ENCODE measurements at places on chromosomes 11 and 22.

- DNase-seq, result no peak
Observed at GRCh38 chr11:90223248-90223585, 368 bp upstream of the CHORDC1 start.

GRCh38 chr11:1345737-1346513, 36.5 kb upstream of the TOLLIP start:
- DNase-seq, result no peak

GRCh38 chr22:49634006-49634772, 193.5 kb downstream of the BRD1 start:
- no peak for DNase-seq

DNA sequence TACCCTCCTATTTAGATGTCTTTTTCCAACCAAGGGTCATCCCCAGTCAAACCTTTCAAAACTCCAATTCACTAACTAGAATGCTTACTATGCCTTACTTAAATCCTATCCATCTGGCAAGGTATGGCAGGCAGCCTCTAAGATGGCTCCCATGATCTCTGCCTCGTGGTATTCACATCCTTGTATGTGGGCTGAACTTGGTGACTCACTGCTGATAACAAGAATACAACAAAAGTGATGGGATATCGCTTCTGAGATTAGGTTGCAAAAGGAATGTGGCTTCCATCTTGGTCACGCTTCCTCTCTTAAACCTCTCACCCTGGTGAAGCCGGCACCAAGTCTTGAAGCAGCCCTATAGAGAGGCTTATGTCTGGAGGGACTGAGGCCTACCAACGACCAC, 29.6 kb upstream of the UPB1 start:
- DNase-seq, result no peak

- DNase-seq, result no peak
Observed at GRCh38 chr11:117925198-117925925, 3.8 kb downstream of the TMPRSS13 start.

- no peak for DNase-seq
Observed at GRCh38 chr11:71986131-71986530, 12.6 kb upstream of the IL18BP start.

GRCh38 chr11:113373306-113373705, 14.3 kb upstream of the ANKK1 start:
- DNase-seq, result no peak

DNA sequence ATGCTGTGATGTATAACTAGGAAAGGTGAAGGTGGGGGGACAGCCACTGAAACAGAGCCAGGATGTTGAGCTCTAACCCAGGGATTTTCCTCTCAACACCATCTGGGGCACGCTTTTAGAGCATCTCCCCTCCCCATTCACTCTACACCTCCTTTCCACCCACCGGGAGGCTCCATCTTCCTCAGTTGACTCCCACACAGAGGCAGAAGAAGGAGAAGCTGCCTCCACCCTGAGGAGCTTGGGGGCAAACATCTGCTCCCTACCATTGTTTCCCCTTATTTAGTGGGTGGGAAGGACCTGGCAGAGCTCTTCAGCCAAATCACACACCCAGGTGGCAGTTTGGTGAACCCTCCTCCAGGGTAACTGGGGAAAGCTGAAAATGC, 50.0 kb upstream of the ADA2 start:
- no peak for DNase-seq

GRCh38 chr11:14417617-14418374, 58.8 kb upstream of the RRAS2 start:
- no peak for DNase-seq

- no peak for DNase-seq
Observed at GRCh38 chr11:70908223-70908622, 344.2 kb downstream of the SHANK2 start.

DNA sequence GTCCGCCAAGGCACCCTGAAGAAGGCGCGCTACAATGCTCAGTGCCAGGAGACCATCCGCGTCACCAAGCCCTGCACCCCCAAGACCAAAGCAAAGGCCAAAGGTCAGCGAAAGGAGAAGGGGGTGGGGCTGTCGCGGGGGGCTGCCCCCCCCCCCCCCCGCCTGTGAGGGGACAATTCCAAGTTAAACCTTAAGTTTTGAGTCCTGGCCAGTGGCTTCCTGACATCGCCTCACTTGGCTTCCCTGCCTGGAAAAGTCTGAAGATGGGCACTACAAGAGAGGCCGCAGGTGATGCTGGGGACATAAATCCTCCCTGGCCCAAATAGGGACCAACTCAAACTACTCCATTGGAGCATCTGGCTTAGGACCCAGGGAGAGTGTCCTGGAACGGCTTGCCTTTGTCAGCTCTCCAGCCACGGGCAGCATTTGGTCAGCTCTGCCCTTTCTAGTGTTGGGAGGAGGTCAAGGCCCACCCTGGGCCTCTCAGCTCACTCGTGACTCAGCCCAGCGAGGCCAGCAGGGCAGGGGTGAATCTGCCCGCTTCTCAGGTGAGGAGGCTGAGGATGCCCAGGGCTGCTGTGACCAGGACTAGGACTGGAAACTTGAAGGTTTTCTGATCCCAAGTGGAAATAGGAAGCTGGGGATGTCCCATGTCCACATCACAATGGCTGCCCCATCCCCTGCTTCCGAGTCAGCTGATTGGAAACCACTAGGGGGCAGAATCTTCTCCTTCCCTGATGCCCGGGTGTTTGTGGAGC, 1.4 kb downstream of the MDK start:
- DNase-seq, result no peak

DNA sequence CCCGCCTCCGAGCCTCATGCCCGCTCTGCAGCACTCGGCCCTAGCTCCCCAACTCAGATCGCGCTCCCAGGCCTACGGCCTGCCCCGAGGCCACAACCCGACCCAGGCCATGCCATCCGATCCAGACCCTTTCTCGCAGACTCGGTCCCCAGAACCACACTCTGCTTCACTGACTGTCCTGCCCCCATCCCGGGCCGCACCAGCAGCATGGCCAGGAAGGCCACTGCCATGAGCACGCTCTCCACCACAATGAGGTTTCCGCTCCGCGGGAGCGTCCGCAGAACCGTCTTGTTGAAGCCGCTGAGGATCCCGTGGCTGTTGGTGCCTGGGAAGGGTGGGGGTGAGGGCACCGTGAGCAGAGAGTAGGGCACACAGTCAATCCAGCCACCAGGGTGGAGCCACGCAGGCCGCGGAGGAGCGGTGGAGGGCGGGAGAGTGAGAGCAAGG, 6.4 kb downstream of the UNC93B1 start:
- DNase-seq, result no peak

- no peak for DNase-seq
Observed at GRCh38 chr11:79294845-79295731, 145.7 kb downstream of the TENM4 start.

DNA sequence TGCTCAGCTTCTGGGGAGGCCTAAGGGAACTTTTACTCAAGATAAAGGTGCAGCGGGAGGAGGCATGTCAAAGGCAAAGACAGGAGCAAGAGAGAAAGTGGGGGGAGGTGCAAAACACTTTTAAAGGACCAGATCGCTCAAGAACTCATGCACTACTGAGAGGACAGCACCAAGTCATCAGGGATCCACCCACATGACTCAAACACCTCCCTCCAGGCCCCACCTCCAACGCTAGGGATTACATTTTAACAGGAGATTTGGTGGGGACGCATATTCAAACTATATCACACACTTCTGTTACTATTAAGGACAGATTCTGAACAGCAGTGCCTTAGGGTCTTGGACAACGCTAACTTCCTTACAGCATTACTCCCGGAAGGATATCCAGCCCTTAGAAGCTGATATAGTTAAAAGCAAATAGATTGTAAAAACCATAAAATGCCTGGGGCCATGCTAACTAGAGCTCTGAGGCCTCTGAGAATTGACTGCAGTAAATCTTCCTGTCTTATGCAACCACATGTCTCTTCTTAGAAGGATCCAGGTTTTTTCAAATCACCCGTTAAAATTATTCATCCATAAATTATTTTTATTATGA, 16.7 kb upstream of the ZC3H12C start:
- no peak for DNase-seq

DNA sequence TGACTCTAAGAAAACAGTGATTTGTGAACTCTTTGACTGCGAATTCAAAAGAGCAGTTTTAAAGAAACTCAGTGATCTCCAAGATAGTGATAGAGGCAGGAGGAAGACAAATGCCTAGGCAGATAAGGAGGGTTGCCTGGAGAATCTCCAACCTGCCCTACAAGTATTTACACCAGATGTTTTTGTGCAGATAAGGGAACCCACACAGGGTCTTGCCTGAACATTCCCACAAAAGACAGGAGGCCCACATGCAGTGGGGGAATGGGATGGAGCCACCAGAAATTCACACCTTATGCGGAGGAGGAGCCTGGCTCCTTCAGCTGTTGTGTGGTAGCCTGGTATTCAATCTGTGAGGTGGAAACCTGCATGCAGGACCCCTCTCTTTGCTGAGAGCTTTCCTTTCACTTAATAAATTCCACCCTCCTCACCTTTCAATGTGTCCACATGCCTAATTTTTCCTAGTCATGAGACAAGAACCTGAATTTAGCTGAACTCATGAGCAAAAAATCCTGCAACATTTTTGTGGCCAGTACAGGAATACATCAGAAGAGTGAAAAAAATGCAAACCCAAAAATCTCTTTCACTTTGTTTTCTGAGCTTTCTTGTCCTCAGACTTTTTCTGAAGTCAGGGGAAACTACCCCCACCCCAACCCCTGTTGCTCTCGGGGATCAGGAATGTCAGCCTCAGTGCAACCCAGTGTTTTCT, 8.1 kb upstream of the GLYAT start:
- DNase-seq, result no peak

- no peak for DNase-seq
Observed at GRCh38 chr11:8683115-8683807, 669 bp downstream of the RPL27A start.

DNA sequence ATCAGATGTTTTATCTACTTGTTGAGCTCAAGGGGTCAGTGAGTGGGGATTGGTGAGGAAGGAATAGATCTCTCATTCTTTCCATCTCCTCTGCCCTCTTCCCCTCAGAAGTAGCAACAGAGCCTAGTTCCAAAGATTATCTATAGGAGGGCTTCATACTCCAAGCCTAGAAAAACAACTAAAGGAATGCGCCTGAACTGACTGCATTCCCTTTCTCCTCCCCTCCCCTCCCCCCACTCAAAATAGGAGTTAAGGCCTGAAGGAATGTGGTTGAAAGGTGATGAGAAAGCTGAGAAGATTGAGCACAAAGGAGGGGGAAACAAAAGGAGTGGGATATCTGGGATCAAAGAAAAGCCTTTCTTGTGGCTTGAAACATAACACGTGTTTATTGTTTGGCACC, 10.5 kb downstream of the EMSY start:
- DNase-seq, result no peak

DNA sequence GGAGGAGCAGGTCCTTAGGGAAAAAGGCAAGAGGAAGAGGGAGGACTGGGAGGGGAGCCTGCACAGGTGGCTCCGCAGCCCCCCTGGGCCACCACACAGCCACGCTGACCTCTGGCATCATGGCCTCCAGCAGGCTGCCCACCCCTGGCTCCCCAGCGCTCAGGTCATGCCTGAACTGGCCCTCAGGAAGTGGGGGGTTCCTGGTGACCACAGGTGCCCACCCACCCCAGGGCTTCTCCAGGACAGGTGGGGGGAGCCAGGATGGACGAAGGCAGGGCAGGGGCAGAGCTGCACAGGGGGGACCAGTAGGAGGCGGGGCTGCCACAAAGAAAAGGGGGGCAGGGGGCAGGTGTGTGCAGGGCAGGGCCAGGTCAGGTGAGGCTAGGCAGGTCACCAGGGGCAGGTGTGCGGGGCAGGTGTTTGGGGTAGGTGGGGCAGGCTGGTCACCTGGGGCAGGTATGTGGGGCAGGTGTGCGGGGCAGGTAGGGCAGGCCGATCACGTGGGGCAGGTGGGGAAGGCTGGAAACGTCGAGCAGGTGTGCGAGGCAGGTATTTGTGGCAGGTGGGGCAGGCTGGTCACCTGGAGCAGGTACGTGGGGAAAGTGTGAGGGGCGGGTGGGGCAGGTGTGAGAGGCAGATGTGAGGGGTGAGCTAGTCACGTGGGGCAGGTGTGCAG, 997 bp downstream of the DEAF1 start:
- DNase-seq, result no peak

DNA sequence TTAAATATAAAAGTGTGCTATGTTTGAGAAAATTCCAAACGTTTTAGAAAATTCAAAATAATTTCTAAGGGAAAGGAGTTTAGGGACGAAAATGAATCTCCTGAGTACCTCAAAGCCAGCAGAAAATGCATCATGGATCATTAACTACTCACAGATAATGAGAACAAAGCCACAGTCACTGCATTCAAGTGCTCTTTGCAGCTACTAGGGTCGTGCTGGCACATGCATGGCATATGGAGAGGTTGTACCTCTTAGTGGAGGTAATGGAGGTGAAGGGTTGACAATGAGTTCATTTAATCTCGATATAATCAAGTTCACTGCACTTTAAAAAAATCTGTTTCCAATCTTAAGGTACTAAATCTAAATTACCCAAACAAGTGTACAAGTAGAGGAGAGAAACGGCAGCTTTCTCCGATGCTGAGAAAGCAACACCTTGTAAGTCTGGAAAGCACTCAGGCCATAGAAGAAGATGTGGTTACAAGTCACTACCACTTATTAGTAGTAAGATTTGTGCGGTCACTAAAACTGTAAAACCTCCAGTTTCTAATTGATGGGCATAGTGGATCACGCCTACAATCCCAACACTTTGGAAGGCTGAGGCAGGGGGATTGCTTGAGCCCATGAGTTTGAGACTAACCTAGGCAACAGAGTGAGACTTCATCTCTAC, 261.1 kb upstream of the ANO3 start:
- no peak for DNase-seq

GRCh38 chr22:26777156-26777801, 119.9 kb downstream of the MIAT start:
- DNase-seq, result no peak

DNA sequence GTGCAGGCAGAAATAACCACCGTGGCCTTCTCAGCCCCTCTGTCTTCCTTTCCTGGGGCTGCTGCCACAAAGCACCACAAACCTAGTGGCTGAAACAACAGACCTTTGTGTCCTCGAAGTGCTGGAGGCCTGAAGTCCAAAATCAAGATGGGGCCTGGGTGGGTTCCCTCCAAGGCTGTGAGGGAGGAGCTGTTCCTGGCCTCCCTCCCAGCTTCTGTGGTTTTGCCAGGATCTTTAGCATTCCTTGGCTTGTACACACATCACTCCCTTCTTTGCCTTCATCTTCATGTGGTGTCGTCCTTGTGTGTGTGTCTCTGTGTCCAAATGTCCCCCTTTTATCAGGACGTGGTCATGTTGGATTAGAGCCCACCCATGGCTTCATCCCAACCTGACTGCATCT, 29.0 kb upstream of the PARVG start:
- DNase-seq, result no peak

- DNase-seq, result no peak
Observed at GRCh38 chr11:24321229-24321628, 175.6 kb upstream of the LUZP2 start.

Measured in CD4-positive, alpha-beta T cell treated with Interleukin-10 for 1 hour (primary cell).